GOT3 (cell line): ENCODE measurements at places on chromosomes 4 and X.

- no peak for DNase-seq
Measured at GRCh38 chr4:123305736-123306135, 90.9 kb upstream of the SPRY1 start.

GRCh38 chr4:39792128-39792527 is 94.2 kb downstream of the UBE2K start:
- DNase-seq: no peak

GRCh38 chr4:31190671-31191070 is 470.5 kb downstream of the PCDH7 start:
- no peak for DNase-seq

DNA sequence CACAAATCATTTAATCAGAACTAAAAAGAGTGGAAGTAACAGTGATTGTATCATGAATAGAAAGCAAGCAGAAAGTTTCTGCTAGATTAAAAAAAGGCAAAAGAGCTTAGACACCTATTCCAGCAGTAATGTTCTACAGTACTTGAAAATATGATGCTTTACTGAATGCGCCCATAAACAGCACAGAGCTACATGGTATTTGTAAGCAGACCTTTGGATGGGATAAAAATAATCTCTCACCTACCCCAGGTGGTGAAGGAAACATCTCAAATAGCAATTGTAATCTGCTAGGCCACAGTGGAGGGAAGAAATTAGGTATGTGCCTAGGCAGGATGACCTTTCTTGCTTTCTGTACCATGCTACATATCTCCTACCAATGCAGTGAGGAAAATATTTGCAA is 280.9 kb upstream of the PRKX start:
- DNase-seq: no peak

DNA sequence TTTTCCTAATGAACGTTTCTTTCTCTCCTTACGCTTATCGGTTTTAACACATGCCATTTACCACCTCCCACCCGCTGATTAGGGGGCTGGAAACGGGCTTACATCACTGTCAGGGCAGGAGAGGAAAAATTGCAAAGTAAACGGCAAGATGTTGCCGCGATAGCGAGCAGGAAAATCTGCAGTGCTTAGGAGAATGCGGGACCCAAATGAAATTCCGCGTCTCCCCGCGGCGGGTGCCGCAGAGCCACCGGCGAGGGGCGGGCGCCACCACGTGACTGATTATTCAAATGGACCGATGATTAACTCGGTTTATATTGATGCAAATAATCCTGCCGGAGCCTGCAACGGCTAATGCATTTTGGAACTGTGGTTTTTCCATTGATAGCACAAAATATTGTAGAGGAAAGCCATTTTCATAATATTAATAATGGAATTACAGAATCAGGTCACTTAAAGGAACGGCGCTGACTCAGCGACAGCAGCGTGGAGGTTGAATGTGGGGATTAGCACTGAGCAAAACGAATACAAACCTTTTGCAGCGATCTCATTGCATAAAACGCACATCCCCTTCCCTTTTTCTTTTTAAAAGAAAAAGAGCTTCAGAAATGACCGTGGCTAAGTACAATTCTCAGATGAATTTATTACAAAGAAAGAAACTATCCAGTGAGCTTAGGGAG is 224.2 kb downstream of the STIM2 start:
- no peak for DNase-seq

- DNase-seq: no peak
Measured at GRCh38 chr4:38077791-38078489, 117.7 kb downstream of the PTTG2 start.

GRCh38 chrX:78181307-78181706 is 41.9 kb upstream of the TAF9B start:
- no peak for DNase-seq

GRCh38 chr4:152946446-152946845 is 10.3 kb downstream of the FHDC1 start:
- DNase-seq: no peak

DNA sequence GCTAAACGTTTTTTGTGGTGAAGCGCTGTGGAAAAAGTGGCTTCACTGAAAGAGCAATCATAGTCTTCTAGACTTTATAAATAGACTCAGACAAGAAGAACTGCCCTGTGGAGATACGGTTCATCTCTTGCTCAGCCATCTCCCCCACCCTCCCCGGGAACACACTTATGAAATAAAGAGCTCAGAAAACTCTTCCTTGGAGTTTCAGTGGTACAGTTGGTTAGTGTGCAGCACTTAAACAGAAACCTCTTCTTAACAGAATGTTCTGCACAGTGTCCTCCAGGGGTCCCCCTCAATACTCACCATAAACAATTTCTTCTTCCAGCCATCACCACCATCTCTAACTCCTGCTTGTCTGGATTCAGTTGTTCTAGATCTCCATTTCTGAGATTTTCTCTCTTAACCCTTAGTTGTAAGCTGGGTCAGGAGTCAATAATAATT is 313.0 kb downstream of the ARHGAP10 start:
- no peak for DNase-seq

- DNase-seq: no peak
Measured at GRCh38 chr4:42809419-42810084, 83.0 kb upstream of the GRXCR1 start.
